ENCODE measurements at places on chromosomes 1 and 21.
A peak's percentile ranks its signal among the peaks of the same experiment; 100 is the strongest.

DNA sequence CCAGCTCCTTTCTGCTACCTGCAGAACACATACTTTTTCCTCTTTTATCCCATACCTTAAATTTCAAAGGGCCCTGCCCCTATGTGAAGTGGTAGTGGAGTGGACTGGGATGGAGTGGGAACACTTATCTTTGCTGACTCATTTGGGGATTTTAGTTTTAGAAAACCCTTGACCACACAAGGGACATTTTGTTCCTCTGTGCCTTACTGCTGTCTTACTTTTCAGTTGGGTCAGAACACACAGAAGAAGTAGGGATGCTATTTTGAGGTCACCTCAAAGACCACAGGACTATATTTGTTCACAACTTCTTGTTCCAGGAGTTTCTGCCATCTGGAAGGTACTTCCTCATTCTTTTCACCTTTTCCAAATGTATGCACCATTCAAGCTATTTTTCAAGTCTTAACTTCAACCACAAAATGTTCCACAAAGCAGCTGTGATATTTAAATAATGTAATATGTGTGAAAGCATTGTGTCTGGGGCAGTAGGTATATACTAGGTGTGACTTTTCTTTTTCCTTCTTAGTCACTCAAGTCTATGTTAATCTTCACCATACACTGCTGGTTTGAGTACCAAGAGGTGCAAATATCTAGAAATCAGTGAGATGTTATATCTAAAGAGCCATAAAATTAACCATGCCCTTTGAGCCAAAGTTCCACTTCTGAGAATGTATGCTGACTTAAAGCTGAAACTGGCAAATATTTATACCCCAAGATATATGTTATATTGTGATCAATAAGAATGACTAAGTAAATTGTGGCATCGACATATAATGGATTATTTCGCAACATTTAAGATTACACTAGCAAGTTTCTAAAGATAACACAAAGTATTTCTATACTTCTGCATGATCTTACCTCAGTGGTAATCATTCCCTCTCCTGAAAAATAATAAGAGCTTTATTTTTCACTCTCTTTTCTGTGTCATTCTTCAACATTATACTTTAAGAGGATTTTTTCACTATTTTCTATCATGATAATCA is 308.5 kb downstream of the MRPL39 start:
- no peak for DNase-seq

- DNase-seq, result no peak
These were observed 56.6 kb downstream of the NCF2 start for GRCh38 chr1:183533617-183534174.

GRCh38 chr1:29441916-29442668 is 205.8 kb downstream of the PTPRU start:
- DNase-seq, result no peak

- no peak for DNase-seq
These were observed 62.8 kb downstream of the NGF start for GRCh38 chr1:115275216-115275615.

DNA sequence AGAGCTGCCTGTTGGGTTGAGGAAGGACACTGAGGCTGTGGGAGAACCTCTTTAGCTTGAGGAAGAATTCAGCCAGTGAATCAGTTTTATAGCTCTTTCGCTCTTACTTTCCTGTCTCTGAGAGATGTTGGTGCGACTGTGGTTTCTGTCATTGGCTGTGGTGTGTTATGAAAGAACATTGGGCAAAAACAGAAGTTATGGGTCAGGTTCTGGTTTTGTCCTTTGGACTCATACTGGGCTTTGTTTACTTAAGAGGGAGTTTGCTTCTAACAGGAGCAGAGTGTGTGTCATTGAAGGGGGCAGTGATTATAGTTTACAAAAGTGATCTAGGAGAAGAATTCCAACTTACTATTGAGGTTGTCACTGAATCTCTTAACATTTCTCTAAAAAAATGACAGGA is 97.0 kb downstream of the TLR5 start:
- DNase-seq, result no peak

- no peak for DNase-seq
These were observed 94.0 kb downstream of the POU2F1 start for GRCh38 chr1:167314671-167315070.

- no peak for DNase-seq
These were observed 116.8 kb upstream of the ATP1A1 start for GRCh38 chr1:116256286-116256649.

DNA sequence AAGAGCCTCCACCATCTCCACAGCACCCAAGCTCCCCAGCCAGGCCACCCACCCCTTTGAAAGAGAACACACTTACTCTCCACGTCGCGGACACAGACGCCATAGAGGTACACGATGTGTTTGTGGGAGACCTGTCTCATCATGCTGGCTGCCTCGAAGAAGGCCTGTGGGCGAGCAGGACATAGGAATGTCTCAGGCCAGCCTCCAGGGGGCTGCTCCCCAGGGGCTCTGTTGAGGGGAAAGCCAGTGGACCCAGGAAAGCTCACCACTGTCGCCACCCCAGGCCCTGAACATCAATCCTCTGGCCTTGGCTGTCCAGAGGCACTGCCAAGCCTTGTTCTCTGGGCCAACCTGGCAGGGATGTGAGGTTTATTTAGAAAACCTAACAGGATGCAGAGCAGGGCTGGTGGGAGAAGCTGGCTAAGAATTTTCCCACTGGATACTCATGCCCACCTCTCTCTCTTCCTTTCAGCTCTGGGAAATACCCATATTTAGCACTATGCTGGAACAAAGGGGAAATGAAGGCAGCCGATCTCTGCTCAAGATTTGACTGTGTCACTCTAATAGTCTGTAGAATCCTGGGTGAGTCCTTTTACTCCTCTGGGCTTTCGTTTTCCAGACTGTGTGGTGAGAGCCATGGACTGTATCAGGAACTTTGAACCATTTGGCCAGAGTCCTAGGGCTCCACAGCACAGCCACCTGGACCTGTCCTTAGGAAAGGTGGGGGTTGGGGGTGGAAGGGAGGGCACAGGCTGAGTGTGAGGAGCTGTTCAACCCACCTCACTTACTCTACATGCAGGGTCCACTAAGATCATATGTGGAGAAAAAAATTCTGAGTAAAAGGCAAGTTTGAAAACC is 101.9 kb downstream of the RAVER2 start:
- DNase-seq, result no peak

DNA sequence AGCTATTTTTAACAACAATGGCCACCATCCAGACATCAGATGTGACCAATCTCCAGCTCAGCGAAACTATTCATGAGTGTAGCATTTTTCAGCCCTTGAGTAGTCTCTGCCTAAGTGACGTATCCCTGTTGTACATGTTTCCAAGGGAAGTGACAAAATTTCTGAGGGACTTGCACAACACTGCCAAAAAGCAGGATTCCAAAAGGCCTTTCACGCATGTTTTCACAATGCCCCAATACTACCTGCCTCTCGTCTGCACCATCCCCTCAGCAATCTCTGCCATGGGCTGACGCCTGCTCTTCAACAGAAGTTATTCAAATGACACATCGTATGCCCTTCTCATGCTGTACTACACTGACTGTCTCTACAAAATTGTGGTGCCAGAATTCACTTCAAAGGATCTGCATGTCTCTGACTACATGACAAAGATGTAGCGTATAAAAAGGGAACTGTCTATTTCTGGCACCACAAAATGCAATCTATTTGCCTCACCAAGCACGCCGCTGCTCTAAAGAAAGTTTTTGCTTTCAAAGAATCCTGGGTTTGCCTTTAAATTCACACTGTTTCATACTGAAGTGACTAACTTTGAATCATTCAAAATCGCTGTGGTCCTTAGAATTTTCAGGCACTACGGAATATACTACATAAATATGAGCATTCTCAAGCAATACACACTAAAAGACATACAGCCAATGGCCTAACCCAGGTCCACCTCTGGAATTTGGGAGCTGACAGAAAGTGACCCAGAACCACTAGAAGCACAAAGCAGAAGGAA is 32.9 kb downstream of the JAK1 start:
- DNase-seq, result no peak

DNA sequence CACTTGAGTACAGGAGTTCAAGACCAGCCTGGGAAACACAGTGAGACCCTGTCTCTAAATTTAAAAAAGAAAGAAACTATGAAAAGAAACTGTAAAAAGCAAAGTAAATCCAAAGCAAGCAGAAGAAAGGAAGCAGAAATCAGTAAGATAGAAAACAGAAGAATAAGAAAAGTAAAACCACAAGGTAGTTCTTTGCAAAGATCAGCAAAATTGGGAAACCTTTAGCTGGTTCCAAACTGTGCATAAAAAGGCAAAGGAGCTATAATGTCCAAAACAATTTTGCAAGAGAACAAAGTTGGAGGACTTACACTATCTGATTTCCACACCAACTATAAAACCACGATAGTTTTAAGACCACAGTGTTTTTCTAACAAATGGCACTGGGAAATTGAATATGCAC is 218.8 kb downstream of the RPS6KC1 start:
- DNase-seq, result no peak

DNA sequence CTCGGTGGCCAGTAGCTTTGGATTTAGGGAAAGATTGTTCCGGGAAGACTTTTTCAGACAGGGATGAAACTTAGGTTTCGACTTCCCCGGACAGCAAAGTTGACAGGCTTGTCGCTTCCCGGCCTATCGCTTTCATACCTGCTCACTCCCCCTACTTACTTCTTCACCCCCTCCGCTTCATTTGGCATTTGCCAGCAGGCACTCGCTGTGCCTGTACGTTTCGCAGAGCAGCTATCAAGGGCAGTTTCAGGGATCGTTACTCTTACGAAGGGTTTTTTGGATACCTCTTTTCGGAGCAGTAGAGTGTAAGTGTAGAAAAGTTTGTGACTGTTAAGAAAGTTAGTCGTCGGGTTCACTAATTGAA is 393 bp downstream of the BLZF1 start:
- peak; percentile 39 for DNase-seq

GRCh38 chr1:59990470-59990869 is 63.9 kb upstream of the CYP2J2 start:
- DNase-seq, result no peak

GRCh38 chr1:185537596-185537995 is 196.6 kb upstream of the HMCN1 start:
- DNase-seq, result no peak

DNA sequence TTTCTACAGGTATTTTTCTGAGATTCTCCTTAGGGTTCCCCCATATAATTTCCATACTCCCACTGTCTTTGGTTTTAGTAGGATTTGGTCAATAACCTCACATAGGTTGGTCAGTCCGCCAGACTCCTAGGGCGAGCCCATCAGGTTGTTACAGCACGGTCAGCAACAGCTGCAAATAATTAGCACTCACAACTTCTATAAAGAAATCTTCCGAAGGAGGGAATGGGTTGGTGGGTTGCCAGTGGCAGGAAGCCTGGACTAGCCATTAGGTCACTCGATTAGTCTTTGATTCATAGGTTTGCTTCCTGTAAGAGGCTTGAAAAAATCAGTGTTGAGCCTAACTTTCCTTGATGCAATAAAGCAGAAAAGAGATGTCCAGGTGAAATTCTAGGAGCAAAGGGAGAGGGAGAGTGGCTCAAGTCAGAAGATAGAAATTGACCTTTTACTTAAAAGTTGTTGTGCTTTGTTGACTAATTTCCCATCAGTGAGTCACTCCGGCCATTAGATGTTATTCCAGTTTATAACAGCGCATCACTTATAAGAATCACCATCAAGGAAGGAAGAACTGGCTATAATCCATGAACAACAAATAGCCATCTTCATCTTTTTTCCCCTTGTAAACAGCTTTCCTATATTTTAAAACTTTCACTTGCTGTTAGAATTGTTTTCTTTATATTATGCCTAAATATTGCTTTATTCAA is 88.3 kb downstream of the TPR start:
- DNase-seq, result no peak

DNA sequence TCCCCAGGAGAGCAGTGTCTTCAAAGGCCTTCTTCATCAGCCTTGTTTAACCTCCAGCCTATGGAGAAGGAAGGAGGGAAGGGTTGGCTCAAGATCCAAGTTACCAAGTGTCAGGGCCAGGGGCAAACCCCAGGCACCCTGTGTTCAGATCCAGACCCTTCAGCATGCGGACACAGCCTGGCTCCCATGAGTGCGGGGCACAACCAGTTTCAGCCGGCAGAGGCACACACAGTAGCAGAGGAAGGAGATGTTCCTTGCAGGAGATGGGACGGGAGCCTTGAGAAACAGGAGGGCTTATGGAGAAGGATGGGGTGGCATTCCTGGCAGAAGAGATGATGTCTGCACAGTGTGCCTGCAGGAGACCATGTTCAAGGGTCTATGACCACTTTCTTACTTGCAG is 161.7 kb upstream of the EDN2 start:
- no peak for DNase-seq
